ENCODE measurements at places on chromosomes 2 and 18.

DNA sequence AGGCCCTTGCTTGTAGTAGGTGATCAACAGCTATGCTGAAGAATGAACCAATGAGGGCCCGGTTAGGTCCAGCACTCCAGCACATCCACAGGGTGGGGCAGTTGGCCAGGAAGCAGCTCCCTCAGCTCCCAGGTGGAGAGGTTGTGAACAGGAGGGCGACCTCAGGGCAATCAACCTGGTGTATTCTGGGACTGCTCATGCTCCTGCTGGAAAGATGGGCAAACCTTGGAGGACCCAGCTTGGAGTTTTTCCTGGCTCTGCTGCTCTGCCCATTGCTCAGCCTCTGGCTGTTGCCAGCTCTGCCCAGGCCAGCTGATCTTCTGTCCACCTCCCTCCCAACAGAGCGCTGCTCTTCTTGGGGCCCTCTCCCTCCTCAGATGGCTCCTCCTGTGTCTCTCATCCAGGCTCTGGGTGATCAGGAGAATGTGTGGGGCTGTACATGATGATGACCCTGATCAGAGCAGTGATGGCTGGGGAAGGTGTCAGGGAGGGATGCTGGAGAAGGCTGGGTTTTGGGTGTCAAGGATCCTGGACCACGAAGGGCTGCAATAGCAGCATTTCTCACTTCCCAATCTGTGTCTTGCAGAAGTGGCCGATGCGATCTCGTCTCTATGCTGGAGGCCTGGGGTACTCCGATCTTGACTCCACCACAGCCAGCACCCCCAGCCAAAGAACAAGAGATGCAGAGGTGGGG lies 3.4 kb downstream of the TCF23 start:
- no peak for DNase-seq

- no peak for DNase-seq
These were observed 122.5 kb downstream of the FHOD3 start for GRCh38 chr18:36419900-36420531.

DNA sequence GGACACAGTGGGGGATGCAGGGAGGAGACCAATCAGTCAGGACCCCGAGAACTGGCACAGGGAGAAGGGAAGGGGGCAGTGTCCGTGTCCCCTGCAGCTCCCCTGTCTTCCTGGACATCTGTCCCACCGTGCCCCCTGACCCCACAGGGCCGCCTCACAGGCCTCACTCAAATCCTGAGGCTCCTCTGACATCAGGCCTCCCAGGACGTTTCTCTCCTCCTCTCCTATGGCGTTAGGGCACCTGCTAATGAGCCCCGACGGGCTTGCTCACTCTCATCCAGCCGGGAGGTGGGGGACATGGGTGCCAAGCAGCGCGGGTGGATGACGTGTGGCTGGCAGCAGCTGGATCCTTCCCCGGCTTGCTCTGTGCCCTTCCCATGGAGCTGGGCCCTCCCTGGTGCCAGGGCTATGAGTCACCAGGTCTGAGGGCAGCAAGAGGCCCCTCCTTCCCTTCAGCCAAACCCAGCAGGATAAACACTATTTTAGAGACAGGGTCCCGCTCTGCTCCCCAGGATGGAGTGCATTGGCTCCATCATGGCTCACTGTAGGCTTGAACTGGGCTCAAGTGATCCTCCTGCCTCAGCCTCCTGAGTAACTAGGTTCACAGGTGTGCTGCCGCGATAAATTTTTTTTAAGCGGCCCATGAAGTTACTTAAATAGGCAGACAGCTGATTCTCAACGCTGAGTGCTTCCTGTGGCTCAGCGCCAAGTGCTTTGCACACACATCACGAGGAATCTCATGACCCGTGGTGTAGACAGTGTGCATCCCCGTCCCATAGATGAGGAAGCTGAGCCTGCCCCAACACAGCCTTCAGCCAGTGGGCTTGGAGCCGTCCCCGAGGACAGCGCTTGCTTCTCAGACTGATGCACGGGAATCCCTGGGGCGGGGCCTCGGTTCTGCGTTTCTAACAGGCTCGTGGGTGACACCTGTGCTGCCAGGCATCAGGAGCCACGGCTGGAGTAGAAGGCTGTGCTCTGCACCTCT lies 64.5 kb upstream of the HDAC4 start:
- no peak for DNase-seq

- DNase-seq = no peak
These were observed 16.9 kb downstream of the DAW1 start for GRCh38 chr2:227888289-227888688.

GRCh38 chr18:10131081-10131459 lies 217.3 kb downstream of the VAPA start:
- no peak for DNase-seq

GRCh38 chr2:71922499-71923142 lies 225.0 kb downstream of the CYP26B1 start:
- no peak for DNase-seq

DNA sequence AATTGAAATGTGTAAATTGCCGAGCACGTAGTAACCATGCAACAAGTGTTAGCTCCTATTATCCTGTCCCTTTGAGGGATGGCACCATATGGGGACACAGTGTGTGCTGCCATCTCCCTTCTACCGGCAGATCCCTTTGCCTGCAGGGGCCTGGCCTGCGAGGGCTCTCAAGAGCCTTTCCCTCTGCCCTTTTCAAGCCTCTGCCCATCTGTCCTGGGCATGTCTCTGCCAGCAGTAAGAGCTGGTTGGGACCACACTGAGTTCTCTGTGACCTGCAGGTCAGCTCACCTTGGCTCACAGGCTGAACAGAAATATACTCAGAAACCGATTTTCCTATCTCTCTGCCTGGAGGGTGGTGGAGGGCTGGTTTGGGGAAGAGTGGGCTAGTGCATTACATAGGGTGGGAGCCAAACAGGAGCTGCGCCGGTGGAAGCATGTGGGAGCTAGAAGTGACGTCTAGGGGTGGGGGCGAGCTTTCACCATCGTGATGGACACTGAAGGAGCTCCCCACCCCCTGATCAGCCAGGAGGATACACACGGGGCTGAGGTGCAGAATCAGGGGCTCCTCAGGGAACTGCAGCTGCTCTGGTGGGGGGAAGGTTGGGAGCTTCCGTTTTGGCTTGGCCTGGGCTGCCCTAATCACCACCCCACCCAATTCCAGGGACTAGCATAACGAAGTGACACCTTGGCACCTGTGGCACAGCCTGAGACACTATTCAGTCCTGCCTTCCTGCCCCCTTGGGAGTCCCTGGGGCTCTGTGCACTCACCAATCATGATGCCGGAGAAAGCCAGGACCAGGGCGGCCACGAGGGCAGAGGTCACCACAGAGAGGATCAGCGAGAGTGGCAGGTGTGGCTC lies 109.7 kb downstream of the CLIP4 start:
- no peak for DNase-seq

- DNase-seq = no peak
These were observed 174.0 kb downstream of the MREG start for GRCh38 chr2:215839309-215839708.

- no peak for DNase-seq
These were observed 511.6 kb upstream of the CELF4 start for GRCh38 chr18:38077229-38077628.

DNA sequence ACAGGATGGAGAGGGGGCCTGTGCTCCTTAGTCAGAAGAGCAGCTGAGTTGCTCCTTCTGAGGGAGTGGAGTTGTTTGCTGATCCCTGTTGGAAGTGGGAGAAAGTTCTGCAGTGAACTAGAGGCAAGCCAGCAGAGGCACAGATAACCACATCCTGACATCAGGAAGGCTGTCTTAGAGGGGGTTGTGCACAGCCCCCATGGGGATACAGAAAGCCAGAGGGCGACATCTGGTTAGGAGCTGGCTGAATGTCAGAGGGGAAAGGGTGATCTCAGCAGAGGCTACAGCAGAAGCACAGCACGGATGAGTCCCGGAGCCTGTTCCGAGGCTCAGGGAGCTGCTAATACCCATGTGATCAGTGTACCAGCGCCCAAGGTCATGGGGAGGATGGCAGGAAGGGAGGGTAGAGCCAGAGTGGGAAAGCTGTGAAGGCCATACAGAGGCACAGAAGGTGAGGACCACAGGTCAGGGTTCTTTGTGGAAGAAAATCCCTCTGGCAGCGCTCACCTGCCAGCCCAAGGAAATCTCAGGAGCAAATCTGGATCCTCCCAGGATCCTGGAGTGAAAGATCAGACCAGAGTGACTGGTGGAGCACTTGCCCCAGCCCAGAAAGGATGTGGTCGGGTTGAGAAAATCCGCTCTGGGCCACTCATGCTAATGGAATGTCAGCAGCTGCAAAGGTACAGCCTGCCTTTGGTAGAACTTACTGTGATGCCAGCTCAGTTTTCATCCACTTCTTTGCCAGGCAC lies 111.8 kb downstream of the STPG4 start:
- no peak for DNase-seq

- peak; percentile 94 for DNase-seq
These were observed 57.9 kb upstream of the KCNE4 start for GRCh38 chr2:222993920-222994650.

DNA sequence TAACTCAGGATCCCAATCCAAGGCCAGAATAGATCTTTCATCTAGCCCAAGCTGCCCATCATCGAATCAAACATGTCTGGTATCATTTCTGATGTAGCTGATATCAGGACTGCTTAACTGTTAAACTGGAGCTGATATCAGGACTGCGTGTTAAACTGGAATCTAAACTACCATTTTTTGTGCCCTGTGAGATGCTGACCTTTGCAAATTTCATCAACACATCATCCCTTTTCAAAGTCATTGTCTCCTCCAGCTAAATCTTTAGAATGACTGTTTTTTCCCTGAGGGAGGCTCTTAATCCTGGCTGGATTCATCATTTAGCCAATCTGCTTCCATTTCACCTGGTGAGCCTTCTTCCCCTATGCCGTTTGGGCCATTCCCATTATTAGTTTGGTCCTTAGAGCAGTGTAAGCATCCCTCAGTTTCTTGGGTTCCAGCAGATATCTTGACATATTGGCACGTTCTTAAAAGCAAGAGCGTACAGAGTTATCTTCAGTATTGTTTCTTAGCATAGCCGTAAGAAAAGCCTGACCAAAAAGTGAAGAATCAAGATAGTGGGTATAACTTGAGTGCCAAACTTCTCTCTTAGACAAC lies 12.3 kb downstream of the RPL31 start:
- DNase-seq = no peak

- peak; percentile 28 for DNase-seq
These were observed 9.5 kb downstream of the USP40 start for GRCh38 chr2:233556881-233557736.

Data from AG04449 (cell line).